ENCODE measurements at places on chromosomes 6 and 20.

DNA sequence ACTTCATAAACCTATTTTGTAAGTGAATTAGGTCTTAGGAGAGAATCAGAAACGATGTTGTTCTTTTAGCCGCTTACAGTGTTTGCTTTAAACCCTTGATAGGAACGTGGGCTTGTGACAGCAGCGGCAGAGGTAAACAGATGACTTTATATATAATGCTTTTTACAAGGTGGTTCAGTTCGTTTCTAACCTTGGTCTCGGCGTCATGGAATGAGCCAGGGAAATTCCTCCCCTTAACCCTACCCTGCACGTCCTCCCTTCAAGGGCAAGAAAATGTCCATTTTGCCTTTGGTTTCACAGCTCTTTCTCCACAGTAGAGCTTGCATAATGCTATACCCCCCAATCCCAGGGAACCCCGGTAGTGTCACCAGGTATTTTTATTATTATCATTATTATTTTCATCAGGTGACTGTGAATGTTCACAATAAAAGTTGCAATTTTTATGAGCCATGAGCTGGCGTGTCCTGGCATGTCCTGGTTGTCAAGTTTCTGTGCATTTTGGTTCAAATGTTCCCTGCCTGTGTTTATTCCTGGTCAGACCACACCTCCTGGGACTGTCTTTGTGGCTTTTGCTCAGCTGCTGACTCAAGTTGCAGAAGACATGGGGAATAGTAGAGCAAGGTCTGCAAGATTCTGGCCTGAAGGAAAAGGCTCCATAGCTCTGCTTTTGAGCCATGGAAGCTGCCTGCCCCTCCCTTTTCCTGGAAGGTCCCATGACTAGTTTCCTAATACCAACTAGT, 112.8 kb upstream of the BMP2 start:
- DNase-seq: no peak

GRCh38 chr6:93040375-93040774, 379.0 kb downstream of the EPHA7 start:
- DNase-seq: no peak

DNA sequence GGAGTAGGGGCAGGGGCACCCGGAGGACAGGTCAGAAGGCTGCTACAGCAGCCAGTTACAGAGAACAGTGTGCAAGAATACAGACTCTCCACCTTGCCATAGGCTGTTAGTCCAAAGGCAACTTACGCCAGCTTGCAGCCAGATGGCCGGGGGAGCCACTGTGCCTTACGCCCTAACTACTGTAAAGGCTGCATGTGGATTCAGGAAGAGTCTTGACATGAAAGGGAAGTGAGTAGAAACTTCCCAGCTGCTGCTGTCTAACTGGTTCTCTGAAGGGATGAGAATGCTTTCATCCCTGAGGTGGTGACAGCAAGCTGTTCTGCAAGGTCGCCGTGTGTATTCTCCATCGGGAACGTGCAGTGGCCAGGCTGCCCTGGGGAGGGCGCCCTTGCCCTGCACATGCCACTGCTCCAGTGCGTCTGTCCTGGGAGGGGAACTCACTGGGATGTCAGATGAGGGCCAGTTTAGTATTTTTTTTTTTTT, 46.1 kb downstream of the LYRM4 start:
- no peak for DNase-seq

DNA sequence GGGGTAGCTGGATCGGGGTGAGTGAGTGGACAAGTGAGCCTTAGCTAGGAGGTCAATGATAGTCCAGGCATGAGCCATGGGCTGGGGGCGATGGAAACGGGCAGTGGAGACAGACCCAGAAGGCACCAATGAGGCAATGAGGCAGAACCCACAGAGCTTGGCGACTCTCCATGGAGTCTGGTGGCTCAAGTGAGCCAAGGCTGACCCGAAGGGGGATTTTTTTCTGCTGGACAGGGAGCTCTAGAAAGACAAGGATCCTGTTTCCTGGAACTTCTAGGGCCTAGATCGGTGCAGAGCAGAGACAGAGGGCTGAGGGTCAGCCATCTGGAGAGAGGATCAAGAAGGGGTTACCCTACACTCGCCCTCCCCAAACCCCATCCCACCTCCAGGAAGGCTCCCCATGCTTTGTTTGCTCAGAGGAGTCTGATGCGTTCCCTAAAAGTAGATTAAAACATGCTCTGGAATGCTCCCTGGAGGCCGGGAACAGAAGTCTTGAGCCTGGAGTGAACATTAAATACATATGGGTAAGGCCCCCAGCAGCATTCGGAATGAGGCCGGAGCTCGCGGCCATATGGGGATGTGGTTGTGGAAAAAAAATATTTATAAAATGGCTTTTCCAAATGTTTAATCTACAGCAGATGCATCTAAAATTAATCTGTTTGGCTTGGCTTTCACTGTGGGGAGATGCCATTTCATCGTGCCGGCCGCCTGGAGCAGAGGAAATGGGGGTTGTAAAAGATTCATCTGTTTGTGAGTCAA, 237.8 kb upstream of the PMEPA1 start:
- DNase-seq: no peak

Data from GOT3 (cell line).